ENCODE measurements at places on chromosomes 4 and X.

- peaks cover 47% of the 10 kb centered on the region for H3K27me3 ChIP-seq
- H3K36me3 ChIP-seq, result no peaks in the 10 kb centered on the region
- no peaks in the 10 kb centered on the region for H3K4me1 ChIP-seq
- DNase-seq, result no peak
- no peak overlapping the region for H3K4me3 ChIP-seq
Measured at GRCh38 chr4:110371016-110371770, 104.8 kb upstream of the ENPEP start.

DNA sequence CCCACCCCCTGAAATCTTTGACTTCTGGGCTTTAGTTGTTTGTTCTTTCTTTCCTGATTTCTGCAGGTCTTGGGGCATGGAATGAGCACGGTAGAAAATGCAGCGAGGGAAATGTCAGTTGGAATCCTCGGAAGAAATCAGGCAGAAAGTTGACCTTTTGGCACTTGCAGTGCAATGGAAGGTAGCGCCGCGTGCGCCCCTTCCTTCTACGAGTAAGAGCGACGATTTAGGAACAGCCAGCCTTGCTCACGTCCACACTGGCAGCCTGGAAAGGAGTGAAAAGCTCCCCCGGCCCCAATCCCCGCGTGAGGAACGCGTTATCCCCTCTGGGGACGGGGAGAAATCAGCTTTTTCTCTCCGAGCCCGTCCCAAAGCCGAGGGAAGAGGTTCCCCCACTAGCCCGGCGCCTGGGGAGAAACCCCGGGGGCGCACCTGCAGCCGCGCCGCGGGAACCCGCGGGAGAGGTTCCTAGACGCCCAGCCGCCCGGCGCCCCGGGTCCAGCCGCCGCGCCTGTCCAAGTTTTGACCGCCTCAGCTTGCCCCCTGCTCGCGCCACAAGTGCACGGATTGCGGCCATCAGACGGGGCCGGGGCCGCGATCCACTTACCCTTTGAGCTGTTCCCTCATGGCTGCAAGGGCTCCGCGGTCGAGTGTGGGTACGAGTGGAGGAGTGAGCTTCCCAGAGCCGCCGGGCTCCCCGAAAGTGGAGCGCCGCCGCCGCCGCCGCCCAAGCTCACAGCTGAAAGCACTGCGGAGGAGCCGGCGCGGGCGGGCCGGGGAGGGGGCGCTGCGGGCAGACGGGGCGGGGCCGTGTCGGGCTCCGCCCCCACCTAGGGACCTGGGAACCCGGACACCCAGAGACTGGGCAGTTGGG, 194.6 kb upstream of the FTHL17 start:
- no peak overlapping the region for H3K27ac ChIP-seq
- no peaks in the 10 kb centered on the region for H3K27me3 ChIP-seq
- DNase-seq, result no peak
- H3K4me1 ChIP-seq, result no peaks in the 10 kb centered on the region
- peak overlapping the region; percentile 23 for H3K4me3 ChIP-seq

GRCh38 chrX:115650916-115651315, 89.9 kb downstream of the PLS3 start:
- no peak overlapping the region for H3K4me3 ChIP-seq
- H3K27ac ChIP-seq, result no peak overlapping the region
- no peak for DNase-seq
- no peaks in the 10 kb centered on the region for H3K36me3 ChIP-seq

DNA sequence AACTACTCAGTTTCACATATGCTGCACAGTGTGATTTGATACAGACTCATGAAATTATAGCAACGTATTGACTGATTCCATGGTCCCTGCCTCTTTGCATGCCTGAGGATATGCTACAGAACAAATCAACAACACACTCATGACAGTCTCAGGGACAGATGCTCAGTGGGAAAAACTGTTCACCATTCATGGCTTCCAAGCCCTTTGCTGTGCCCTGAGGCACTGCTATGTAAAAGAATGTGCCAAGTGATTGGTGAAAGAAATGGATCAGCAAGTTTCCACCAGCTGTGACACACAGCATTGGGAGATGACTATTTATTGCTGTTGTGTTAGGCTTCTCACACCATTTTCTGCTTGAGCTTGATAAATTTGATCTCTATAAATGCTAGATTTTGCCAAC, 825.6 kb upstream of the INTU start:
- H3K4me3 ChIP-seq, result no peak overlapping the region
- no peak overlapping the region for H3K27ac ChIP-seq
- H3K27me3 ChIP-seq, result no peaks in the 10 kb centered on the region
- H3K36me3 ChIP-seq, result no peaks in the 10 kb centered on the region

DNA sequence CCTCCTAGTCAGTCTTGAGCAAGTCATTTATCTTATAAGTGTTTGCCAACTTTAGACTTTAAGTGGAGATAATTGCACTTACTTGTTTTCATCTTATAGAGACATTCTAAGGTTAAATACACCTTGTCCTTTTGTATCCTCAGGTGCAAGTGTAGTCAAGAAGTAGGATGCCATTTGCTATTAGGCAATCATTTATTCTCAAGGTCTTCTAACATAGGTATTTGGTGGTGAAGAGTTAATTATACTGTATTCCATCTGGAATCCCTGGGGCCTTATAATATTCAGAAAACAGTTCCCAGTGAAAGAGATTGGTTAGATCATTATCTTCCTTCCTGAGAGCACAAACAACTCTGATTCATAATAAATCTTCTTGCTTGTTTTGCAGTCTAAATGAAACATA, 23.7 kb downstream of the SULT1E1 start:
- peaks cover 5% of the 10 kb centered on the region for H3K4me1 ChIP-seq
- no peak overlapping the region for H3K4me3 ChIP-seq
- no peak overlapping the region for H3K27ac ChIP-seq
- no peaks in the 10 kb centered on the region for H3K27me3 ChIP-seq
- DNase-seq, result no peak

All from central memory CD8-positive, alpha-beta T cell (primary cell).